ENCODE measurements at places on chromosomes 1 and 21.

DNA sequence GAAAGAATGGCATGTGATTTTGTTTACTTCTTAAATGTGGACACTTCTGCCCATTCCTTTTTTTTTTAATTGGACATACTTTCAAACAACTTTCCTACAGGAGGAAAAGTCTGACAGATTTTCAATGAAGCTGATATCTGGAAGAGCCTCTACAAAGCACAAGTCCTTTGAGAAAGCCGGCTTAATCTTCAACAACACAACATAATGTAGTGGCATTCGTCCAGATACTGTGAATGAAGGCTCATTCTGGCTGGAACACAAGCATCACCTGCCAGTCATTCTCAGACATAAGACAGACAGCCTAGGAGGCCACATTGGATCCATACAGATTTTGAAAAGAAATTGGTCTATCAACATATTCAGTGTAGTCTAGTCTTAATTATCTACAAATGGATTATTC is 4.9 kb downstream of the OTUD7B start:
- DNase-seq = no peak

- no peak for DNase-seq
Measured at GRCh38 chr1:53919675-53920066, 25.7 kb downstream of the DIO1 start.

DNA sequence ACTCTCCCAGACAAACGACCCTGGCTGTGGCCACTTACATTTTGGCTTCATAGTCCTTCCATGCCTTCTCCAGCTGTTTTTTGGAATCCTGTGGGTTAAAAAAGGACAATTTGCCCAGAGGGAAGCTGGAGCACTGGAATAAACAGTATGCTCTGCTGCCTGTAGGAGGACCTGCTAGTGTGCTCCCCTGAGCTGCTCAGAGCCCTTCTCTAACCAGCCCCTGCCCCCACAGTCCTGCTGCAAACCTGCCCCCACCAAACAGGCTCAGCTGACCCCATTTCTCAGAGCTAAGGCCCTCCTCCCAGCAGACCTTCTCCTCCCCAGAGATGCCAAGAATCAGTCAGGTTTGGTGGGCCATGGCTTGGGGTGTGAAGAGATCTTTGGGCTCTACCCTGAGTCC is 26.9 kb upstream of the TCEA3 start:
- no peak for DNase-seq

- no peak for DNase-seq
Measured at GRCh38 chr1:53369034-53369750, 41.3 kb upstream of the LRP8 start.

DNA sequence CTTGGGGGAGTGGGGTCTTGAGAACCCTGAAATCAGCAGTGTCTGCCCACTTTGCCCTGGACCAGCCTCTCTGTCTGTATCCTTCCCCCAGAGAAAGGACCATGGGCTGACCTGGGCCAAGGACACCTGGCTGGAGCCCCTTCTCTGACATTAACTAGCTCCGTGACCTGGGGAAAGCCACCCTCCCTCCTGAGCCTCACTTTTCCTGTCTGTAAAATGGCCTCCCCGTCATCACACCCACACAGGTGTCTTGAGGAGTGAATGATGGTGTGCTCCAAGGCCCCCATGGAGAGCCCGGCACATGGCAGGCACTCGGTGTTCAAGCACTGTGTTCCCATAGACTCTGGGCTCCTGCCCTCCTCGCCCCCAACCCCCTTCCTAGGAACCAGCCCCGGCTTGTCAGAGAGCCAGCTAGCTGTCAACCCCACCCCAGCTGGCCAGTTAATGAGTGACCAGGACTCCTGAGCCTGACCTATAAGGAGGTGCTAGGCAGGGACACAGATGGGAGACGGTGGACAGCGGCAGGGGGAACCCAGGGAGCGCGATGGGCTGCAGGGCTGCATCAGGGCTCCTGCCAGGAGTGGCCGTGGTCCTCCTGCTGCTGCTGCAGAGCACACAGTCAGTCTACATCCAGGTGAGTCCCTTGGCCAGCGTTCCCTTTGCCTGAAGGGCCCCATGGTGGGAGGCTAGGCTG is at the start of gene GUCA2B:
Gene GUCA2B, plus strand, starts transcription at position 504 of the 694 bp plus-strand sequence. Its CDS starts 41 bp downstream, at position 545.
- no peak for DNase-seq

Measured in activated T-helper 1 cell treated with Interleukin-2 at 50 U/mL for 16 hours (primary cell).